ENCODE measurements at places on chromosomes 7 and 10.

DNA sequence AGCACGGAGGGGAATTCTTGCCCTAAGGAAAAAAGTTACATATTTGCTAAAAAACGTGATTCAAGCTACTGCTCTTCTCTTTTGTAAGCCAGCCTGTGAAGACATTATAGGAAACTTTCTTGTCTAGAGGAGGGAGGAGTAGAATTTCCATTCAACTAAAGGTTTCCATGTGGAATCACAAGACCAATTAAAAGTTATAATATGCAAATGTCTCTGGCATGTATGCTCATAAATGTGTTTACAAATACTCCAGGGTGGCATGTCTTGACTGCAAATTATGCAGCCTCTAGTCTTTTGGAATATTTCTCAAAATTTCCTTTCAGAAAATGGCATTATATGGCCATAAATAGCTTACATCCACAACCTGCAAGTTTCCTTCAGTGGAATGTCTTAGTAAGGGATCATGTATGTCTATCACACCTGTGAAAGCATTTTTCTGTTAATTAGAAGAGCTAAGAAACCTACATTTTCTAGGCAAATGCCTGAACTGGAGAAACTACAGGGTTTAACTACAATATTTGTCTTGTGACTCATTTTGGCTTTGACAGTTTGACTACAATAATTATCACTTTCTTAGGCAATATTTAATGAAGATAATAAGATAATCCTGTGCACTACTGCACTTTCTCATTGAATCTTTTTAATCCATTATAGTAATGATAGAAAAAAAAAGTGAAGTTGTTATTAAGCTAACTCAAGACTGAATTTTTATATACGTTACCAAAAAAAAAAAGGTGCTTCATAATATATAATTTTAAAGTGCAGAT lies 111.1 kb upstream of the C10orf90 start:
- no peak for DNase-seq

DNA sequence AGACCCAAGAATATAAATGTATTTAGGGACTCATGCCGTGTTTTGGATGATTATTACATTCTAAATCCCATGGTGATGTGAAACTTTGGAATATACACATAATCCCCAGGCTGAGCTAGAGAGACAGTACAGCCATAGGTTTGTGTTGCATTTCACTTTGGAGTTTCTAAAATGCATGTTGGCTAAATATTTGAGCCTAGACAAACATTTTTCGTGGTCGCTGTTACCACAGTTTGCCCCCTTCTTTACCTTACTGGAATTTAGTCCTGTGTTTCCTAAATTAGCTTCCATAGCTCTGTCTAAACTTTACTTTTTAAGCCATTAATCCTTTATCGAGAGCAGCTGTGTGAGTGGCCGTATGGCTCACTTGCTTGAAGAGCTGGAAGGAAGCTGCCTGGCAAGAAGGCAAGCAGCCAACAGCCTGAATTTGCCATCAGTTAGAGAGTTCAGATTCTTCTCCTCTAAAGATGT lies 192.0 kb downstream of the BICC1 start:
- no peak for DNase-seq

DNA sequence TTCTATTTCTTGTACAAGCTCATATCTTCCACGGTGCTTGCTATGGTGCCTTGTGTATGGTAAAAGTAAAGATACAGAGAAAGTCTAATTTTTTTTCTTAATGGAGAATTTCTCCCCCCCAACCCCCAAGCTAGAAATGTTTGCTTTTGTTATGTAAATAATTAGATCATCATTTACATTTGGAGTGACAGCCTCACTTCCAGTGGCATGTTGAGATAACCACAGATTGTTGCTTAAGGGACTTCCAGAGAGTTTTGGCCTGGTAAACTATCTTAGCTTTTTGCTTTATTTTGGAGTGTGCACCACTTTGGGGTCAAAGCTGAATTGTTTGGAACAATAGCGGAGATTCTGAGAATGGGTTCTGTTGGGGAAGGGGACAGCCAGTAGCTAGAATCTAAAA lies 129.7 kb downstream of the ZNF365 start:
- DNase-seq, result no peak

GRCh38 chr7:142130267-142130666 lies 18.7 kb downstream of the MGAM2 start:
- DNase-seq, result no peak

DNA sequence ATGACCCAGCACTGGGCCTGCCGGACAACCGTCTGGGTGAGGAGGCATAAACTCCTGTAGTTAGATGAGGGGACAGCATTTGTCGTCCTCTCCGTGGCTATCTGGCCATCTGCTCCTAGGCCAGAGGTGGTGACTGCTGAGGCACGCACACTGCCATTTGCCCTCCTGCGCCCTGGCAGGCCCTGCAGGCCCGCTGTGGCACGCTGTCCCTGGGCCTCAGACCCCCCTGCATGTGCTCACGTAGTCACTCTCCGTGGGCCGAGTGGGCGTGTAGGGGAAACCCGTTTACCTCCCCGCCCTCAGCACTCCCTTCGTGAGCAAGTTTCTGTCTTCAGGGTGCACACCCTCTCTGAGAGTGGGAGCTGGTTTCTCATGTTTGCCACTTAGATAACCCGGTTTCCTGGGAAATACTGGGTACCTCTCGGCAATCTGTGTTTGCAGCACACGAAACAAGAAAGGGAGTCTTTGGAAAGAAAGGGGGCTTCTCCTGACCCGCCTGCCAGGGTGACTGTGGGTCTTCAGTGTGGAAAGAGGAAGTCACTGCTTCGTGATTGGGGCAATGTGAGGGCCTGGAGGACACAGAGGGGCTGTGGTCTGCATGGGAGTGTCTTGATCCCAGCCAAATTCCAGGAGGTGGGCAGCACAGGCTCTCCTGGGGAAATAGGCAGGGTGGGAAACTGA lies 10.8 kb downstream of the ADAMTS14 start:
- DNase-seq, result no peak

GRCh38 chr10:3741688-3742461 lies 43.1 kb downstream of the KLF6 start:
- no peak for DNase-seq

DNA sequence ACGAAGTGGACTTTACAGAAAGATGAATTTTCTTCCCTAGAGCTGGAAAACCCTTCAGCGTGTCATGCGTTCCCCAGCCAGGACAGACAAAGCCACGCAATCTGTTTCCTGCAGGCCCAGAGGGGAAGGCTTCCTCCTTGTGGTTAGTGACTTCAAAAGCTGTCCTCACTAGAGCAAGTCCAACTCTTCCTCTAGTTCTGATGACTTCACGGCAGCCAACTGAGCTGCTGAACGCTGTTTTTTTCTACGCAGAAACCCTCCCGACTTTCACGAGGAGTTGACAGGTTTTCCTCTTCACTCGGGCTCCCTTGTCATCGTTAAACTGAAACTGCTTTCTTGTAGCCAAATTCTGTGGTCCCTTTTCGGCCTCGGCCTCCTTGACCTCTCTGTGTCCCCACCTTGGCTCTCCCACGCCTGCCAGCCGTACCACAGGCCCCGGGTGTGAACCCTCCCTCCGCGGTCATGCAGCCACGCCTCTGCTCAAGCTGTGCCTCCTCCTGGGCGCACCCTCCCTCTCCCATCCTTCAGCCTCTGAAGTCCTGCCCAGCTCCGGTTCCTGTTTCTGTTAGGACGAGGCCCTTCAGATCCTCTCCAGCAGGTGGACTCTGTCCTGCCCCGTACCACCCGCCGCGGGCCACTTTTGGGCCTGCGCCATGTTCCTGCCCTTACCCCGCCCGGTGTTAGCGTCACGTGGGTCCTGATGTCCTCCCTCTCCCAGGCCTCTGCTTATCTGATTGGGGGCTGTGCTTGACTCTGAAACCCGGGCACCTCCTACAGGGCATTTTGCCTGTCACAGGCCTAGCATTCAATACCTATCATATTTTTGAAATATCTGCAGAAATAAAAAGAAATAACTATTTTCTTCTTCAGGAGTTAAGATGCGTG lies 39.3 kb downstream of the CUX1 start:
- DNase-seq, result peak; percentile 76

Measured in cortex of kidney (tissue), 1 donor.